Mesothelial cell of epicardium (in vitro differentiated cells): ENCODE measurements at places on chromosomes 1 and 21.

DNA sequence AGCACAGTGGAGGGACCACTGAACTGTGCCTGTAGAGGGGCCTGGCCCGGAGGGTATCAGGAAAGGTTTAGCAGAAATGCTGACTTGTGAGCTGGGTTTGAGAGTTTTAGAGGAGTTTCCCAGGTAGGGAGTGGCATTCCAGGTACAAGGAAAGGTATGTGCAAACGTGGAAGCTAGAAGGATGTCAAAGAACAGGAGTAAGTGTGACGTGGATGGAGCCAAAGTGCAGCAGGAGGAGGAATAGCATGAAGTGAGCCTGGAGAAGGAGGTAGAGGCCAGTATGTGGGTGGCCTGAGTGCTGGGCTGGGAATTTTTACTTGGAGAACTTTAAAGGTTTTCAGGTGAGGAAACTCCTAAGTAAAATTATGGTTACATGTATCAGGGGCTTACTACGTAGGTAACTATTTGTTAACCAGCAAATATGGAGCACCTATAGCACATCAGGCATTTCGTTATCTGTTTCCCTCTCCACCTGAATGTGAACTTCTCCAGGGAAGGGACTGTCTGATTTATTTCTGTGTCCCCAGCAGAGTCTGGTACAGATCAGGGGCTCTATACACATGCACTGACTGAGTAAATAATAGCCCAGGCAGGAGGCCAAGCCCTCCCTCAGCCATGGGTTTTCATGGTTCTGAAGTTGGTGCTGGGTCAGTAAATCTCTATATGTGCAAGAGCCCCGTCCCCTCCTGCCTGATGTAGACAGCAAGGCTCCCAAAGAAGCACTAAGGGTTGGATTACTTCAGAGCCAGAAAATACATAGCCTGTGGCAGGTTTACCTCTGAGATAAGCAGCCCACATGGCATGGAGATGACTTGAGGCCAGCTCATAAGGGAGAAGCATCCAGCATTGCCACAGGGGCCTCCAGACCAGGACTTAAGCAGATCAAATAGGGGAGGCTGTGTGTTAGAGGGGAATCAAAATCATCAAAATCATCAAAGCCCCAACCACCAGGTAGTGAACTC, 43.4 kb downstream of the CDCP2 start:
- H3K36me3 ChIP-seq: no peaks in the 10 kb centered on the region
- no peak overlapping the region for H3K4me3 ChIP-seq
- no peak overlapping the region for H3K27ac ChIP-seq
- no peak for DNase-seq
- no peaks in the 10 kb centered on the region for H3K27me3 ChIP-seq

- DNase-seq: no peak
- H3K4me3 ChIP-seq: no peak overlapping the region
- no peak overlapping the region for H3K27ac ChIP-seq
- H3K27me3 ChIP-seq: no peaks in the 10 kb centered on the region
Measured at GRCh38 chr1:167517535-167518330, 596 bp downstream of the CD247 start.

DNA sequence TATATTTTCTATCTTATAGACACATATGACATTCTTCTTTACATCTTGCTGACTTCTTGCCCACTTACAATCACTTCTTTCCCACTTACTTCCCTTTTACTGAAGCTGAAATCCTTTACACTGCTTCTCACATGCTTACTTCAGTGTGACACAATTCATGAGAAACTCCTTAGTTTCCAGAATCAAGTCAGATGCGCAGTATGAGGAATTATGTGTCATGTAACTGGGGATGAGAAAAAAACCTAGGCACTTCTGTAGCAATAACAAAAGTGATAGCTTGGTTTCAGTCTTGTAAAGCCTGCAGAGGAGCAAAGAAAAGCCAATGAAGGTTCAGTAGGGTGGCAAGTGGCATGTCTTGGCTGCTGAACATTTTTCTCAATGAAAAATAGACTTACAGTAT, 566.2 kb upstream of the RGS18 start:
- no peak overlapping the region for H3K27ac ChIP-seq
- H3K27me3 ChIP-seq: no peaks in the 10 kb centered on the region
- no peak overlapping the region for H3K4me3 ChIP-seq
- H3K4me1 ChIP-seq: peaks cover 17% of the 10 kb centered on the region
- no peak for DNase-seq
- H3K36me3 ChIP-seq: no peaks in the 10 kb centered on the region

GRCh38 chr1:201316556-201316955, 33.2 kb downstream of the PKP1 start:
- H3K4me3 ChIP-seq: no peak overlapping the region
- peaks cover 13% of the 10 kb centered on the region for H3K27me3 ChIP-seq
- H3K36me3 ChIP-seq: no peaks in the 10 kb centered on the region
- H3K4me1 ChIP-seq: no peaks in the 10 kb centered on the region
- DNase-seq: no peak

GRCh38 chr1:47213230-47213963, 18.6 kb downstream of the TAL1 start:
- H3K27ac ChIP-seq: no peak overlapping the region
- DNase-seq: no peak
- H3K4me1 ChIP-seq: peaks cover 3% of the 10 kb centered on the region
- peaks cover 31% of the 10 kb centered on the region for H3K27me3 ChIP-seq

DNA sequence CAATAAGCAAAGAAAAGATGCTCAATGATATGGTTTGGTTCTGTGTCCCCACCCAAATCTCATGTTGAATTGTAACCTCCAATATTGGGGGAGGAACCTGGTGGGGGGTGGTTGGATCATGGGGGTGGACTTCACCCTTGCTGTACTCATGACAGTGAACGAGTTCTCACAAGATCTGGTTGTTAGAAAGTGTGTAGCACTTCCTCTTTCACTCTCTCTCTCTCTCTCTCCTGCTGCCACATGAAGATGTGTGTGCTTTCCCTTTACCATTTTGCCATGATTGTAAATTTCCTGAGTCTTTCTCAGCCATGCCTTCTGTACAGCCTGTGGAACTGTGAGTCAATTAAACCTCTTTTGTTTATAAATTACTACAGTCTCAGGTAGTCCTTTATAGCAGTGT, 248.4 kb downstream of the HHIPL2 start:
- peaks cover 21% of the 10 kb centered on the region for H3K27me3 ChIP-seq
- no peaks in the 10 kb centered on the region for H3K36me3 ChIP-seq
- no peak overlapping the region for H3K4me3 ChIP-seq
- no peak overlapping the region for H3K27ac ChIP-seq
- H3K4me1 ChIP-seq: no peaks in the 10 kb centered on the region

- no peak for DNase-seq
- peaks cover 23% of the 10 kb centered on the region for H3K36me3 ChIP-seq
- H3K27me3 ChIP-seq: peaks cover 1% of the 10 kb centered on the region
- H3K4me3 ChIP-seq: no peak overlapping the region
- no peak overlapping the region for H3K27ac ChIP-seq
Measured at GRCh38 chr1:235105051-235106043, 23.3 kb downstream of the TOMM20 start.

DNA sequence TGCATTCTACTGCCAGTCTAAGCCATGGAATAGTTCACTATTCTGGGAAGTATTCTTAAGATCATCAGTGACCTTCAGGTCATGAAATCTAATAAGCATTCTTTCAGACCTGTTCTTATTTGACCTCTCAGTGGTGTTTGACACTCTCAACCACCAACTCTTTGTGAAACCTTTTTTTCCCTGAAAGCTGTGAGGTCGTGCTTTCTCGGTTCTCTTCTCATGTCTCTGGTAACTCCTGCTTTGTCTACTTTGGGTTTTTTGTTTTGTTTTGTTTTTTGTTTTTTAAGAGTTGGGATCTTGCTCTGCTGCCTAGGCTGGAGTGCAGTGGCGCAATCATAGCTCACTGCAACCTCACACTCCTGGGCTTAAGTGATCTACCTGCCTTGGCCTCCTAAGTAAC, 56.3 kb downstream of the POU2F1 start:
- DNase-seq: no peak
- H3K27ac ChIP-seq: no peak overlapping the region

DNA sequence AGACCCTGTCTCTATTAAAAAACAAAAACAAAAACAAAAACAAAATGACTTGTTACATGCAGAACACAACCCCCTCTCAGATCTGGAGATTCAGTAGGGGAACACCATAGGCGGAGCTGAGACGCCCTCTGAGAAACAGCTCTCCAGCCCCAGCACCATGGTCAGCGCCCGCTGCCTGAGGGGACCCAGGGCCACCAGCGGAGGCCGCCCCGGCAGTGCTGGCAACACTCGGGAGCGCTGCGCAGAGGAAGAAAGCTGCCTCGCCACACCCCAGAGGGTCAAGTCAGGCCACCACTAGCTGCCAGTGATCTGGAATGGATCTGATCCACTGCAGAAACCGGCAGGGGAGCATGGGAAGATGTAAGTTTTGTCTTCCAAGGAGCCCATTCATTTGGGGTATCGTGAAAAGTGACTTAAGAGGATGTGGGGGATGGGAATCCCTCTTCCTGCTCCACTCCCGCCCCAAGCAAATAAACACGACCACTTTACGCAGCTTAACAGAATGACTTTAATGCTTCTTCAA, 3.1 kb downstream of the ACTA1 start:
- H3K4me1 ChIP-seq: peaks cover 10% of the 10 kb centered on the region
- peaks cover 2% of the 10 kb centered on the region for H3K36me3 ChIP-seq
- peaks cover 90% of the 10 kb centered on the region for H3K27me3 ChIP-seq
- no peak overlapping the region for H3K4me3 ChIP-seq
- H3K27ac ChIP-seq: no peak overlapping the region

GRCh38 chr1:176552999-176553398, 90.0 kb downstream of the PAPPA2 start:
- peaks cover 74% of the 10 kb centered on the region for H3K27me3 ChIP-seq
- H3K36me3 ChIP-seq: no peaks in the 10 kb centered on the region
- peaks cover 10% of the 10 kb centered on the region for H3K4me1 ChIP-seq
- DNase-seq: no peak
- peak overlapping the region; percentile 12 for H3K4me3 ChIP-seq

DNA sequence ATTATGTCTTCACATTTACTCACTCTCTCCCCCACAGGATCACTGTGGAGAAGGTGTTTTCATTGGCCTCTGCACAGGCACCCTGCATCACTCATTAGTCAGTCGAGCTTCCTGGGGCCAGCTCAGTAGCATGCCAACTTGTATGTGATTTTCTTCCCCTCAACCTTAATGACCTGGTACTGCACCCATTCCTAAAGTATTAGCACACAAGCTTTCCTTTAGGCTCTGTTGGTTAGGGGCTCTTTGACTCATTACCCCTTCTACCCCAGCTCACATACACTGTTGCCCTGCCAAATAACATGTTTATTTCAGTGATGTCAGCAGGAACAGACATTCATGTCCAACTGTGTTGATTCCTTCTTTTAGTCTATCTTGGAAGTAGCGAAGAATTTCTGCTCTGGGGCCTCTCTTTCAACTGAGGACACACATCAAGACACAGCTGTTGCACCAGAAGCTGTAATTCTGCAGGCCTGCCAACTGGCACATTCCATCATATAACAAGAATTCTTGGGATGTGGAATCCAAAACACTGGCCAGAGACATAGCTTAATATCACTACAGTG, 603.5 kb upstream of the ADAMTS5 start:
- DNase-seq: no peak
- H3K27ac ChIP-seq: no peak overlapping the region
- no peaks in the 10 kb centered on the region for H3K27me3 ChIP-seq
- H3K4me3 ChIP-seq: no peak overlapping the region

GRCh38 chr1:237932816-237933215, 42.1 kb upstream of the ZP4 start:
- H3K27ac ChIP-seq: no peak overlapping the region
- DNase-seq: no peak
- peaks cover 4% of the 10 kb centered on the region for H3K27me3 ChIP-seq
- H3K4me3 ChIP-seq: no peak overlapping the region
- no peaks in the 10 kb centered on the region for H3K4me1 ChIP-seq
- no peaks in the 10 kb centered on the region for H3K36me3 ChIP-seq

GRCh38 chr1:107626073-107626796, 338.7 kb downstream of the VAV3 start:
- DNase-seq: no peak
- H3K27ac ChIP-seq: peak overlapping the region; percentile 86
- no peaks in the 10 kb centered on the region for H3K27me3 ChIP-seq
- no peak overlapping the region for H3K4me3 ChIP-seq
- no peaks in the 10 kb centered on the region for H3K36me3 ChIP-seq

- no peak for DNase-seq
- no peaks in the 10 kb centered on the region for H3K36me3 ChIP-seq
- H3K4me3 ChIP-seq: no peak overlapping the region
- H3K27ac ChIP-seq: no peak overlapping the region
- H3K27me3 ChIP-seq: peaks cover 1% of the 10 kb centered on the region
- H3K4me1 ChIP-seq: no peaks in the 10 kb centered on the region
Measured at GRCh38 chr1:182664296-182664695, 20.1 kb downstream of the RGS8 start.

- H3K4me1 ChIP-seq: no peaks in the 10 kb centered on the region
- peaks cover 85% of the 10 kb centered on the region for H3K27me3 ChIP-seq
- H3K4me3 ChIP-seq: no peak overlapping the region
- no peaks in the 10 kb centered on the region for H3K36me3 ChIP-seq
- no peak overlapping the region for H3K27ac ChIP-seq
Measured at GRCh38 chr1:37069406-37069805, 35.1 kb upstream of the GRIK3 start.

DNA sequence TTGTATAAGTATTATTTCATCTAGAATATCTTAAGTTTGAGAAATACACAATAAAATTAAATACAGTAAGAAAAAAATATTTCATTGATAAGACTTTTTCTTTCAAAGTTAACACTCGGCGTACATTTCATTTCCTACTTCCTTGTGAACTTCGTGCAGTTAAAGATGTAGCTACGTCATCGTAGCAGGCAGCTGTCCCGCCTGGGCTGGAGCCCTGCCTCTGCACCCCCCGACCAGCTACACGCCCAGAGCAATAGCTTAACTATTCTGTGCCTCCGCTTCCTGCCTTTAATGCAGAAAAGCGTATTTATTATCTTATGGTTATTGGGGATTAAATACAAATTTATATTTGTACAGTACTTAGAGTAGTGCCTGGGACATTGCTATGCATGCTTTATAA, 53.5 kb downstream of the CLSTN1 start:
- no peak for DNase-seq
- H3K36me3 ChIP-seq: peaks cover 14% of the 10 kb centered on the region
- no peaks in the 10 kb centered on the region for H3K4me1 ChIP-seq

DNA sequence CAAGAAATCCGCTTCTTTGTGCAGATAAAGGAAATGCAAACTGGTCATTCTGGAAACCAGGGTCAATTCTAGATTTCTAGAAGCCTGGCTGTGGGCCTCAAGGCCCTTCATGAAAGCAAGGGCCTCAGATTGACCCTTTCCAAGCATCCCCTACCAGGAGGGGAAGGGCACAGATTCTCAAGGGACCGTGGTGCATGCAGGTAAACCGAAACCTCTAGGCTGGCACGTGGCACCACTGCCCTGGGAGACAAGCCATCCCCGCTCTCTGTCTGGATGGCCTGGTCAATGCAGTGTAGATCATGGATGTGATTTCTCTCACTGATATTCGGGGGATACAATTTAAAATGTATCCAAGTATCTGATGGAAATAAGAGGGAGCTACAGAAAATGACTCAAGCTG, 69.4 kb downstream of the TOMM20 start:
- no peaks in the 10 kb centered on the region for H3K36me3 ChIP-seq
- peaks cover 12% of the 10 kb centered on the region for H3K4me1 ChIP-seq
- H3K4me3 ChIP-seq: no peak overlapping the region
- H3K27ac ChIP-seq: no peak overlapping the region
- DNase-seq: no peak

GRCh38 chr1:241079047-241079446, 278.0 kb downstream of the RGS7 start:
- peaks cover 47% of the 10 kb centered on the region for H3K4me1 ChIP-seq
- H3K27me3 ChIP-seq: no peaks in the 10 kb centered on the region
- no peak overlapping the region for H3K4me3 ChIP-seq
- DNase-seq: no peak
- no peak overlapping the region for H3K27ac ChIP-seq
- H3K36me3 ChIP-seq: no peaks in the 10 kb centered on the region

- H3K4me1 ChIP-seq: no peaks in the 10 kb centered on the region
- no peak for DNase-seq
- H3K27ac ChIP-seq: no peak overlapping the region
- no peaks in the 10 kb centered on the region for H3K27me3 ChIP-seq
- no peak overlapping the region for H3K4me3 ChIP-seq
- H3K36me3 ChIP-seq: no peaks in the 10 kb centered on the region
Measured at GRCh38 chr21:25487046-25487594, 120.2 kb downstream of the MRPL39 start.
